Muscle of arm (tissue), 14 donors: ENCODE measurements at places on chromosomes 12 and 14.

GRCh38 chr12:93880853-93881522 lies 203.8 kb downstream of the CRADD start:
- no peak for DNase-seq

GRCh38 chr14:22646570-22647254 lies 2.6 kb upstream of the OR6J1 start:
- DNase-seq: no peak

GRCh38 chr14:83867566-83868225 lies 1662.2 kb upstream of the FLRT2 start:
- DNase-seq: peak; percentile 46

DNA sequence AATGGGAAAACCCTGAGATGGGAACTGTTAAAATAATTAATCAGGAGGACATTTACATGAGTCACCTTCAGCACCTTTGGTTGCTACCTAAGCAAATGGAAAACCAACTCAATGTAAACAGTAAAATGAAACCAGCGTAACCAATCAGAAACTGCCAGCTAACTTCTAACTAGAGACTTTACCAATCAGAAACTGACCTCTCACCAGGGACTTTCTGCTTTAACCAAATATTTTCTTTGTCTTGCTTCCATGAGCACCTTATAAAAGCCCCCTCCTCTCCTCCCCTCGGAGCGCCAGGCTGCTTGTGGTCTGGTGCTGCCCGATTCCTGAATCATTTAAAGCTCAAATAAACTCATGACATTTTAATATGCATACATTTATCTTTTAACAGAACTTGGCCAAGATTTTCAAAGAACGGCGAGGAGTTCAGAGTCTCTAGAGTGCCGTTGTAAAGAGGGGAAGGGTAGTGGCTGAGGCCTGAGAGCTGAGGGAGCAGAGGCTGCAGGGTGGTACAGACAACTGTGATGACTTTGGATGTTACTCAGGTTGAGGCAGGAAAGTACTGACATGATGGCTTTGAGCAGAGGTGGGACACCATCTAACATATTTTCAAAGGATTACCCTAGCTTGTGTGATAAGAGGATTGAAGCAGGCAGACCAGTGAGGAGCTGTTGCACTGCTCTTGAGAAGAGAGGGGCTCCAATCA lies 183.6 kb downstream of the CRADD start:
- DNase-seq: no peak

GRCh38 chr12:82359115-82359478 lies 768 bp downstream of the METTL25 start:
- DNase-seq: no peak

GRCh38 chr14:84726471-84726870 lies 803.5 kb upstream of the FLRT2 start:
- no peak for DNase-seq

DNA sequence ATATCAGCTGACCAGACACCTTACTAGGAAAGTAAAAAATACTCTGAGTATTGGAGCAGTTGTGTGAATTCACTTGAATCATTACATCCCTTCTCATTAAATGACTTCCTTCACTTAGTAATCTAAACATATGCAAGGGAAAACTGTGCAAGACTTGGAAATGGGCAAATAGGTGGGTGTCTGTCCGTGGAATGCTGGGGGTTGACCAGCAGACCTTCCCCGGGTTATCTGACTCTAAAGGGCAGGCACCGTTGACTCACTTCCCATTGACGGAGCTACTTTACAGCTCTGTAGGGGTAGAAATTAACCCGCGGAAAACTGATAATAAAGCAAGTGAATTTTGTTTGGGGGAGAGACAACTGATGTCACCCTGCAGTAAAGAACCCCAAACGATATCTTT lies 199.3 kb downstream of the TTC7B start:
- DNase-seq: no peak

- no peak for DNase-seq
Measured at GRCh38 chr14:55272387-55272786, 1.2 kb downstream of the FBXO34 start.

DNA sequence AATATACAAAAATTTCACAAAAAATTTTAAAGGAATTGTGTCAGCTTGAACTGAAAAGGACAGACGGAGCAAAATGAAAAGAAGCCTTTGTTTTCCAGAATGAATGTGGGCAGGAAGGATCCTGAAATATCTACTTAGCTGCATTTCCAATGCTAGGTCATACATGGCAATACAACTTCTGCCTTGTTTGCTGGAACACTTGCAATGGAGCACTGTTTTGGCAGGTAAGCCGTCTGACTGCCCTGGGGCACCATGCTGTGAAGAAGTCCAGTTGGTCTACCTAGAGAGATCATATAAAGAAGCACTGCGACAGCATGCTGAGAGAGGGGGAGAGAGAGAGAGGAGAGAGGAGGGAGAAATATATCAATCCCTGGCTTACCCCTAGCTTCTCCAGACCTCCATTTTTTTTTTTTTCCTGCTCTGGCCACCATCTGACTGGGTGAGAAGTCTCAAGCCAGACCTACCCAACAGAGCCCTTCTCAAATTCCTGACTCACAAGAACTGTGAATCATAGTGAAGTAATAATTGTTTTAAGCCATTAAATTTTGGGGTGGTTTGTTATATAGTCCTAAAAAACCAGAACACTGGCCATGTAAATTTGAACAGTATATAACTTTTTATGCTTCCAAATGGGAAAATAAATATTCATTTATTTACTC lies 97.1 kb upstream of the PRICKLE1 start:
- no peak for DNase-seq

- DNase-seq: no peak
Measured at GRCh38 chr14:31411218-31411727, 9.1 kb downstream of the HEATR5A start.

GRCh38 chr14:102975662-102976061 lies 53.2 kb downstream of the AMN start:
- DNase-seq: peak; percentile 21

DNA sequence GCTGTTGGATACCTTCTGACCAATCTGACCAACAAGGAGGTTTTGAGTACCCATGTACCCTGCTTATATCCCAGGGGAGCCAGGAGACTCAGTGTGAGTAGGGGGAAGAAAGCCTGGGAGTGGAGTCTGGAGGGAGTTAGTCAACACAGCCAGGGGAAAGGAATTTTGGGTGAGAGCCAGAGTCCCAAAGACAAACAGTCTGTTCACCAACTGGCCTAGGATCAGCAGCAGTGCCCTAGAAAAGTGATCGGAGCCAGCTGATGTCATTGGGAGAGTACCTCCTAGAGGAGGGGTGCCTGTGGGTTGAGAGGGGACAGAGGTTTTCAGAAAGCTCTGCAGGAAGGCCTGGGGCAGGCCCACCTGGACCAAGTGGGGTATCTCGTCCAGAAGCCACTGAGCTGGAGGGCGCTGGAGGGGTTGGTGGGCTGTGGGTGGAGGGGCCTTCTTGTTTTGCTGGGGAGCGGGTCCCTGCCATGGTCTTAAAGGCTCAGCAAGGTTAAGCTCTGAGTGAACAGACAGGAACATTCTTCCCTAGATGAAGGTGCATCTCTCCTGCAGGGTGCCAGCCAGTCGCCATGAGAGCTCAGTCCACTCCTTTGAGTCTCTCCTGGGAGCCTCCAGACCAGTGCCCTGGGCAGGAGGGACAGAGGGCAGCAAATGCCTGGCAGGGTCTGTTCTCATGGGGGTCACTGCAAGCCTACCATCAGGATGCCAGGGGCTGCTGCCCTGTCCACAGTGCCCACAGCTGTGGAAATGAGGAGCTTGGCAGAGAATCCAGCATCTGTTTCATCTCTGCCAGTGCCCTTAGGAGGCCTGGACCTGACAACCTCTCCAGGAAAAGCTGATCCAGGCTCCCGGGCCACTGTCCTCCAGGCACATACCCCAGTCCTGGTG lies 63.6 kb downstream of the CHGA start:
- DNase-seq: peak; percentile 44

GRCh38 chr12:52054833-52055730 lies 3.8 kb downstream of the NR4A1 start:
- no peak for DNase-seq

GRCh38 chr12:129028844-129029243 lies 175.6 kb downstream of the GLT1D1 start:
- DNase-seq: no peak

DNA sequence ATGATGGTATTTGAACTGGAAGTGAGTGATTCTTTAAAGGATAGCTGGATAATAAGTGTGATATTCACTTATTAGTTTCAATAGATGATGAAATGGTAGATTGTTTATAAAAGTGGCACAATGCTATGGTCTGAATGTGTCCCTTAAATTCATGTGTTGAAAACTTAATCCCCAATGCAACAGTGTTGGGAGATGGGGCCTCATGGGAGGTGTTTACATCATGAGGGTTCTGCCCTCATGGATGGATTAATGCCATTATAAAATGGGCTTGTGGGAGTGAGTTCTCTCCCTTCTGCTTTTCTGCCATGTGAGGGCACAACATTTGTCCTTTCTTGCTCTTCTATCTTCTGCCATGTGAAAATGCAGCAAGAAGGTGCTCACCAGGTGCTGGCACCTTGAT lies 134.0 kb downstream of the SLC38A1 start:
- no peak for DNase-seq

DNA sequence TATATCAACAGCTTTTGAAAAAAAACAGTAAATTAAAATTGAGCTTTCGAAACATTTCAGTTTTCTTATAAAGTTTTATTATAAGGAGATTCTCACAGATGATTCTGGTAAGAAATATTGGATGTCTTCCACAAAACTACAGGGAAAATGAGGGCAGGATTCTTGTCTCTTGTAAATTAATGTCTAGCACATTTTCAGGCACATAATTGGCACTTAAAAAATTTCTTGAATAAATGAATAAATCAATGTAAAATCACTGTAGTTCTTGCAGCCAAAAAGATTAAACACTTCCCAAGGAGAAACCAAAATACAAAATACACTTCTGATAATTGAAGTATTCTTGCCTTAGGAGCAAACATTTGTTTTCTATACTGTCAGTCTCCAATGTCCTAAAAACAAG lies 164.4 kb downstream of the NELL2 start:
- no peak for DNase-seq

DNA sequence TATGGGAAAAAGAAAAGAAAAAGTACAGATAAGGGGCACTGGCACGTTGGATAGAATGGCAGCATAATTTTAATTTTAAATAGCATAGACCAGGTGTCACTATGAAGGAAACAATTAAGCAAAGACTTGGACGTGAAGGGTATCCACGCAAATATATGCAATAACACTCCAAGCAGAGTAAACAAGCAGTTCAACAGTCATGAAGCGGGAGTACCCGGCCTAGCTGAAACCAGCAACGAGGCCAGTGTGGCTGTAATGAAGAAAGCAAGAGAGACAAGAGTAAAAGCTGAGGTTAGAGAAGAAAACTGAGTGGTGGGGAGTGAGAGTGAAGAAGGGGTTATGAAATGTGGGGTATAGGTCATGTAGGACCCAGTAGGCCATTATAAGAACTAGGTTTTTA lies 85.4 kb downstream of the BCL2L14 start:
- DNase-seq: no peak

DNA sequence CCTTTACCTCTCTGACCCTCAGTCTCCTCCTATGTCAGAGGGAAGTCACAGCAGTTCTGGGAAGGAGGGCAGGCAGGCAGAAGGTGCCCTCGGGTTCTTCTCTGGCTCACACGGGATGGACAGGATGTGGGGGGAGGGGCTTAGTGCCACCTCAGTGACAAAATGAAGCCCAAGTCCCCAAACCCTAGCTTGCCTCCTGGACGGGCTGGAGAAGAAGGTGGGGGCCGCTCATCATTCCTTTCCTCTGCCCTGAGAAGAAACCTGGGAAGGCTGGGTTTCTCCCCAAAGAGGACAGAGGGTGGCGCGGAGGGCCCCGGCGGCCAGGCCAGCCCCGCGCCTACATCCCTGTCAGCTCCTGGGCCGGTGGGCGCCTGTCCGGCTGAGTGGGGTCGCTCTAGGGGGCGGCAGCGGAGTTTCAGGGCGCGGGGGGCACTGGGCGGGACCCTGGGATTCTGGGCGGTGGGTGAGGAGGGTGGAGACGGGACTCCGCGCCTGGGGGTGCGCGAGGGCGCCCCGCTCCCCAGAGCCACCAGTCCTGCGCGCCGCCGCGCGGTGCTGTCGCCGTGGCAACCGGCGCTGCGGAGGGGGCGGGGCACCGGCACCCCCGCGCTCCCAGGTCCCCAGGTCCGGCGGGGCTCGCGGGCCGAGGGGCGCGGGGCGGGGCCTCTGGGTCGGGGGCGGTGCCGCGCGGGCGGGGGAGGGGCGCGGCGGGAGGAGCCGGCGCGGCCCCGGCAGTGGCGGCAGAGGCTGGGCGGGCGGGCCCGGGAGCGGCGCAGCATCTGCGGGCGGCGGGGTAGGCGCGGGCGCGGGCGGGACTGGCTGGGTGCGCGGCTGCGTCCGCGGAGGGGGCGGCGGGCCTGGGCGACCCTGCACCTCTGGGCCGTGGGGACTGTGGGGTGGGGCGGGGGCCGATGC lies at the start of gene TMEM121:
Gene TMEM121 (plus strand): TSS at position 723 of the 915 bp plus-strand sequence. CDS start 2,252 bp downstream, outside the sequence.
- DNase-seq: no peak

GRCh38 chr12:4270831-4271716 lies 2.5 kb upstream of the CCND2 start:
- peak; percentile 72 for DNase-seq

- DNase-seq: peak; percentile 89
Measured at GRCh38 chr14:103118018-103118662, 5.1 kb upstream of the TNFAIP2 start.

- no peak for DNase-seq
Measured at GRCh38 chr12:6201826-6202225, 1.6 kb downstream of the CD9 start.

DNA sequence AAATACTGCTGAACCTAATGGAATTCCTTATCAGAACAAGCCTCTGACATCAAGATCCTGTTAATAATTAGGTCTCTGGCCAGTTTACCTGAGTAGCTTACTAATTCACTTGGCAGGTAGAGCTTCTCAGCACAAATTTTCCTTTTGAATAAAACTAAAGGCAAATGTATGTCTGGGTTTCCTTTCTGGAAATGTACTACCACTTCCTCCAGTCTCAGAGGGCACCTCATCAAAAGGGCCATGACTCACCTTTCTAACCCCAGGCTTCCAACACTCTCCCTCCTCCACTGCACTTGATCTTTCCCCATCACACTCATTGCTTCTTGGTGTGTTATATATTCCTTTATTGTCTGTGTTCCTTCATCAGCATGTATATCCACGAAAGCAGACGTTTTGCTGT lies 90.5 kb downstream of the SLC2A13 start:
- DNase-seq: no peak

- no peak for DNase-seq
Measured at GRCh38 chr14:69291891-69292561, 32.1 kb downstream of the GALNT16 start.

GRCh38 chr12:32885831-32886230 lies 10.7 kb downstream of the PKP2 start:
- no peak for DNase-seq

DNA sequence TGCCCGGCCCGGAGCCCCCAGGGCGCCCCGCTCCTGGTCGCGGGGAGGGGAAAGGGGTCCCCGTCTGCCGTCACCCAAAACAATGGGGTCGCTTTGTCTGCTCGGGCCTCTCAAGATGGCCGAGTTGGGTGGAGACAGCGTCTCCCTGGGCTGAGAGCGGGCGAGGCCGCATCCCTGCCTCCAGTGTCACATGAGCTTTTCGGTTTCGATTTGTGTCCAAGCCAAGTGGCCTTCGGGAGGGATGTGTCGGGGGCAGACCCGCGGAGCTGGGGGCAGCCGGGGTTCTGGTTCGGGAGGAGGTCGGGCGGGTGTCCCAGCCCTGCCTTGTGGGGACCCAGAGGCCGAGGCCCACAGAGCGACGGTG lies 790 bp downstream of the DYNC1H1 start:
- peak; percentile 72 for DNase-seq

- DNase-seq: no peak
Measured at GRCh38 chr12:132502149-132502881, 12.4 kb downstream of the FBRSL1 start.

GRCh38 chr14:77554816-77555599 lies 56.4 kb upstream of the ISM2 start:
- no peak for DNase-seq

- no peak for DNase-seq
Measured at GRCh38 chr14:36938678-36939077, 233.7 kb downstream of the SLC25A21 start.

- no peak for DNase-seq
Measured at GRCh38 chr14:35940291-35940690, 114.2 kb downstream of the BRMS1L start.
